ENCODE measurements at places on chromosomes 7 and 10.

DNA sequence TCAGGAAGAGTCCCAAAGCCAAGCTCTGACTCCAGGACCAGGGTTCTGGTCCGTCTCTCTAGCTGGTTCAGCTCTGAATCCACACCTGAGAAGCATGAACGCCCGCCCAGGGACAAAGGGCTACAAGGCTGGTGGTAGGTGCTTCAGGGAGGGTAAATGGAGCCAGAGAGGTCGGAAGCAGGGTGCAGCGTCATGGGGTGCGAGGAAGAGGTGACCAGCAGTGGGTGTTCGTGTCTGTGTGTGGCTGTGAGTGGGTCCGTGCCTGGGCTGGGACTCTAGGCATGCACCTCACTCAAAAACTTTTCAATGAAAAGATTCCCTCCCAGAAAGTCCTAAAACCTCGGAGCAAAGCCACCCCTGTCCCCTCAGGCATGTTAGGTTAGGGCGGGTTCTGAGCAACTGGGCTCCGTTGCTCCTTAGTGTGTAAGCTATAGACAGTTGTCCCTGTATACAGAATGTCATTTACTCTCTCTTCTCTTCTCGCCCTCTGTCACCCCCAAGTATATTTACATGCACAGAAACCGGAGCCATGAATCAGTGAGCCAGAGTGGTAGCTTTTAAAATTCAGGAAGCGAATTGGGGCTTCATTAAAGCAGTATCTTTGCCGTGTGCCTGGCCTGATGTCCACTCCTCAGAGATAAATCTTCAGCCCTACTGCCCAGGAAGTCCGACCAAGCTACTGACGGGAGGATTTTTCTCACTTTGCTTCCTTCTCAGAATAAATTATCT, 12.3 kb upstream of the GATA3 start:
- DNase-seq, result no peak

- DNase-seq, result peak; percentile 52
These were observed 27.7 kb downstream of the DENND11 start for GRCh38 chr7:141674171-141674671.

GRCh38 chr7:122622682-122623081, 76.2 kb downstream of the RNF133 start:
- DNase-seq, result no peak

DNA sequence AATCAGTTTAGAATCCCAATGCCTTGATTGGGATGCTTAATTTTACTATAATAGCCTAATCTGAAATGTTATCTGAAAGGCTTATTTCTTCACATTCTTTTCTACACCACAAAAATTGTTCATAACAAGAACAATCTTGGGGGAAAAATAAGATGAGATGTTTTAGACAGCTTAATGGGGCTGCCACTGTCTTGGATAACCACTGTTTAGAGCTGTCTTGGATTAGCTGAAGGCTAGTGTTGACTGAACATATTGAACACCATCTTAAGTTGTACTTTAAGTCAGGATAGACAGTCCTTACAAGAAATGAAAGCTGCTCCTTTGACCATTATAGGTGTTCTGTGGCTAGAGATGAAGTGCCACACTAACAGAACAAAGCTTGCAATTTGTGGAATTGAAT, 501.3 kb downstream of the GFRA1 start:
- DNase-seq, result no peak

DNA sequence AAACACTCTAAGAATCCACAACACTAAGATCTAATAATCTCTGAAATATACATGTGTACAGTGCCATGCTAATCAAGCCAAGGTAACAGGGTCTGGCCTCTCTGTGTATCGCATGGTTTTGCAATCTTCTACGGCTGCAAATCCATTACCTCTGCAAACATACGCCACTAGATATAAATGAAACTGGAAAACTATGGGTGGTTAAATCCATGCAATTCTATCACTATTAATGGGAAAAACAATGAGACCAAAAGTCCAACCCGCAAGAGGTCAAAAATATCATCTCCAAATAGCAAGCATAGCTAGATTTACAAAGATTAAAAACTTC, 23.0 kb downstream of the SGCE start:
- DNase-seq, result no peak

DNA sequence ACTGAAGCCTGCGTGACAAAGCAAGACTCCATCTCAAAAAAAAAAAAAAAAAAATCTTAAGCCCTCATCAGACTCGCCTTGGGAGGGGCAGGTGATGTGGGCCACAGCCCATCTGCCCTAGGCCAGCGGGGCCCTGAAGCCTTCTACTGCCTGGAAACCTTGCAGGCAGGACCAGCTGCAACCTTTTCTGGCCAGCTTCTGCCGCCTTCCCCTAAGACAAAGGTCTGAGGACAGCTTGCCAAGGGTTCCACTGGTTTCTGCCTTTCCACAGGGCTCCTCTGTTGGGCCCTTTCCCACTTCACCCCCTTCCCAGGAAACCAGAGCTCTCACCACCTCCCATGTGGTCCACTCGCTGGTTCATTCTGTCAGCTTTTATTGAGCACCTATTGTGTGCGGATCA, 35.2 kb downstream of the UBTD1 start:
- no peak for DNase-seq

DNA sequence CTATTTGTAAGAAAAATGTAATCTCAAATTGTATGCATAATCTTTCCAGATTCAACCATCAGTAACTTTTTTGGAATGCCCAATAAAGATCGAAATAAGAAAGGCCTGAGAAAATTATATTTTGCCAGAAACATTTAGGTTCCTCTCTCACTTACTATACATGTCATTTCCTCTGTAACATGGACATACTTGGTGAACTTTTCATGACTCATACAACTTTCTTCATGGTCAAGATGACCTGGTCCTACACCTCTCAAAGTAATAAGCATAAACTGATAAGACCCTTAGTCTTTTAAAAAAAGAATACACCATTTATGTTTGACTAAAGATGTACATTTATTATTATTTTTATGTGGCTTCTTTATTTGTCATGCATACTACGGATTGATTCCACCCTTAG, 125.3 kb downstream of the REEP3 start:
- DNase-seq, result no peak

DNA sequence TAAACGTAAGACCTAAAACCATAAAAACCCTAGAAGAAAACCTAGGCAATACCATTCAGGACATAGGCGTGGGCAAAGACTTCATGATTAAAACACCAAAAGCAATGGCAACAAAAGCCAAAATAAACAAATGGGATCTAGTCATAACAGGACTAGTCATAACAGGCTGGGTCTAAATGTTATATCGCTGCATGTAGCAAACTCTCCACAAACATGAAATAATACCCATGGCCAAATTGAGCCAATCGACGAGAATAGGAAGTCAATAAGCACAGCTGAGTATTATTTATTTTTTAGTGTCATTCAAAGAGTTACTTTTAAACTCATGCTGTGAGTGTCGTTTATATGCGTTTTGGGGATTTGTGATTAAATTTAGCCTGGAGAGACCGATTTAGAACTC, 225.1 kb downstream of the TFEC start:
- DNase-seq, result no peak

- DNase-seq, result no peak
These were observed 39.3 kb downstream of the CYP26A1 start for GRCh38 chr10:93113042-93113441.

- DNase-seq, result no peak
These were observed 87.5 kb downstream of the SEPTIN14 start for GRCh38 chr7:55775051-55775420.

DNA sequence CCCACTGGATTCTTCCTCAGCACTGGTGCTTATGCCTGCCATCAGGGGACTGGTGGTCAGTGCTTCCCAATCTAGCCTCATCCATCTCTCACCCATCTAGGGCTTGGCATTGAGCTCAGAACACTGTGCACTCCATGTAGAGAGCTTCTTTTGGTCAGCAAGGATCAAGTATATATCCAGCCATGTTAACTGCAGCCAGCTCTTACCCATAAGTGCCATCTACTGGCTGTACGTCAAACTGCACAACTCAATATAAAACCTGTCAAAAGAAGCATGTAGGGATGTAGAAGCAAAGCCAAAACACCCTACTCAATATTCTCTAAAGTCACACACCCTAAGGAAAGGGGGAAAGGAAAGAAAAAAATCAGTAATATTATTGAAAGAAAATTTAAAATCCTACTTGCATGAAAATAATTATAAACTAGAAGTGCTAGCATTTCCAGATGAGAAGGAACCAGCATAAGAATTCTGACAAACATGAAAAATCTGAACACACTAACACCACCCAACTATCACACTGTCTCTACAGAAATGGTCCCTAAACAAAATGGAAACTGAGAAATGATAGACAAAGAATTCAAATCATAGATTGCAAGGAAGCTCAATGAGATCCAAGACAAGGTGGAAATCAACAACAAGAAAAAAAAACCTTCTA, 531.1 kb upstream of the STEAP1 start:
- DNase-seq, result peak; percentile 30

- no peak for DNase-seq
These were observed 6.3 kb downstream of the RAPGEF5 start for GRCh38 chr7:22350466-22351328.

DNA sequence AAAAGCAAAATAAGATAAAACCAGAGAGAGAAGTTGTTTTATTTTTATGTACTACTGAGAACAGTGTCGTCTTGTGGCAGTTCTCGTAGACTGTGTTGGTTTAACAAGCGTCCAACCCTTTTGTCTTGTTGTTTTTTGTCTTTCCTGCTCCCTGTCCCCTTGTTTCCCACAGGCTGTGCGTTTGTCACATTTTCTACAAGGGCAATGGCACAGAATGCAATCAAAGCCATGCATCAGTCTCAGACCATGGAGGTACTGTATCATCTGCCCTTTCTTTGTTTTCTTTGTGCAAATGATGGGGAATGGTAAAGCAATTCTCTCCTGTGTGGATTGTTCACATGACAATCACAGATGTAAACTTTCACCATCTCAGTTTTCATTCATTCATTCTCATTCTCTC, 248.8 kb downstream of the CELF2 start:
- no peak for DNase-seq

- DNase-seq, result no peak
These were observed 20.9 kb upstream of the PPIA start for GRCh38 chr7:44775383-44776107.

DNA sequence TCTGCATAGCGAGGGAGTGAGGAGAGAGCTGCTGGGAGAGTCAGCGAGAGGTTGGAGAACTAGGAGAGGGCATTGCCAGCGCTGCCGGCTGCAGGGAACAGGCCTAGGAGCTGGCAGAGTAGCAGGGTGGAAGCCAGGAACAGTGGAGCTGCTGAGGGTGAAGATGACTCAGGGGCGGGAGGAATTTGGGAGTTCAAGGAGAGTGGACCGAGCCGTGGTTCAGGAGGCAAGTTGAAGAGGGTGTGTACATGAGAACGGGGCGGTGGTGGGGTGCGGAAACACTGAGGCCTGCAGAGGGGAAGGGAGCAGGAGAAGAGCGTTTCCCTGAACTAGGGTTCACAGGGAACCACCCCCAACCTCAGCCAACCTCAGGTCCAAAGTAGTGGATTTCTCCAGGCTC, 31.5 kb downstream of the HIF1AN start:
- no peak for DNase-seq

DNA sequence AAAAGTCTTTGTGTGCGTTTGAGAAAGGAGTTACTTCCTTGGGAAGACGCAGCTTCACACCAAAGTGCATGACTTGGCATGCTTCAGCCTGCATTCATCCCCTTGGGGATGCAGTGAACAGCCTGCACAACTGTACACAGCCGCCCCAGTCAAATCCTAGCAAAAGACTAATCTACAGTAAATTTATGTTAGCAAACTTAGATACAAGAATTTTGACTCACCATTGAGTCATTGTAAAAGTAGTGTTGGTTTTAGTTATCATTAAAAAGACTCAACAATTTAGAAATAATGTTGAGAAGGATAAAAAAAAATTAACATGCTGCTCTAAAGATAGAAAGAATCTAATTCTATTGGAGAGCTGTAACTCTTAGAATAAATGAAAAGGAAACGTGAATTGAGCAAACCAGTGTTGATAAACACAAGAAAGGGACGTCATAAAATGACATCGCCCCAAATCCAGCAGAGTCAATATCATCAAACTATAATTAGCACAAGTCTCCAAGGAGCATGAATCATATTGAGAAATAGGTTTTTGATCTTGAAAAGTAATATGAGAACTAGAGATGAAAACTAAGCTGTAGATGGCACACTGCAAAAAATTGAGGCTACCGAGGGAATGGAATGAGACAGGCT, 11.9 kb upstream of the OPTN start:
- DNase-seq, result no peak

DNA sequence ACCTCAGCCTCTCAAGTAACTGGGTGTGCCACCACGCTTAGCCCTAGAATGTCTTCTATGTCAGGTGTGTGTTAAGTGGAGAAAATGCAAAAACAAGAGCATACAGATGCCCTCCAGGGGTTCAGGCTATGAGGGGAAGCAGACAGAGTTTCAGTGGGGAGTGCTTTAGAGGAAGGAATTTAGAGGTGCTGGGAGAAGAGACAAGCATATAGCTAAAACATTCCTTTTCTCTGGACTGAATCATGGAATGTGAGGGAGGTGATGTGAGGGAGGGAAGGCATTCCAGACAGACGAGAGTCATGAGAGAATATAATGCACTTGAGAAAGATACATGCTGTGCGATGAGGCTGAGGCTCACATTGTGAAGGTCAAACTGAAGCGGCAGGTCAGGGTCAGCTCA, 6.6 kb upstream of the ZNF786 start:
- DNase-seq, result peak; percentile 16

GRCh38 chr10:24791084-24791726, 67.5 kb upstream of the ARHGAP21 start:
- DNase-seq, result no peak

GRCh38 chr7:73995330-73995729, 32.6 kb upstream of the ELN start:
- DNase-seq, result no peak

DNA sequence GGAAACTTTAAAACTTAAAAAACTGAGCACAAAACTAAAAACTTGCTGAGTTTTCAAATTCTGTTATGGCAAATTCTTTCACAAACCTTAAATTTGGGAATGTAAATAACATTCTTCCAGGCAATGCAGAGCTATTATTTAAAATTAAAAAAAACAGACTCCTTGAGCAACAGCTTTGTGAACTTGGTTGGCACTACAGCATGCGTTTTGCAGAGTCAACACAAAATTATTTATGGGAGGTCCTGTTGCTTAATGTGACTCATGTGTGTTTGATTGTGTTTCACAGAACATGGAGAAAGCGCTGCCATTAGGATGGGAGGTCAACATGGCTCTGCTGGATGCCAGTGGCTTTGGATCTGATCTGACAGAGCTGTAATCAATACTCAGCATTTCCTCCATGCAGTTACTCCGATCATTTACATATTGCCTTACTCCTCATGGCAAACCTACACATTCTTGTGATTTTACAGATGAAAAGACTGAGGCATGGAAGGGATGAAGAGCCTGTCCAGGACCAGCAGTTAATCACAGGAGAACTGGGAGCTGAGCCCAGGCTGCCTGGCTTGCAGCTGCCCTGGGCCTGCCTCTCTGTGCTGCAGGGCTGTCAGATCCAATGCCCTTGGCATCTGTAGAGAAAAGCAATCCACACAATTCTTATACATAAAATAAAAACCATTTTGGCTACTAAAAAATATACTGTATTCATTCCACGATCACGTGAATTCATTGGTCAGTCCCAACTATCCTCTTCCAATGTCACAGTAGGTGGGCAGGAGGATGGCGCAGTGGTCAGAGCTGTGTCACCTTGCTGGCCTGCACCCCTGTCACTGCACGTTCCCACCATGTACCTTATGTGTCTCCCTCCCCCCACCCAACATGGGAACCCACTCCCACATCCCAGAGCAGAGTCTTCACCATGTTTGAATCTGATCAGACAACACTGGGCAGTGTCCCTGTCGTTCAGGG, 200.9 kb downstream of the CXCL12 start:
- no peak for DNase-seq

- no peak for DNase-seq
These were observed 95.1 kb downstream of the DKK1 start for GRCh38 chr10:52409195-52409594.
